LoVo (cell line): ENCODE measurements at places on chromosomes 7 and 10.

DNA sequence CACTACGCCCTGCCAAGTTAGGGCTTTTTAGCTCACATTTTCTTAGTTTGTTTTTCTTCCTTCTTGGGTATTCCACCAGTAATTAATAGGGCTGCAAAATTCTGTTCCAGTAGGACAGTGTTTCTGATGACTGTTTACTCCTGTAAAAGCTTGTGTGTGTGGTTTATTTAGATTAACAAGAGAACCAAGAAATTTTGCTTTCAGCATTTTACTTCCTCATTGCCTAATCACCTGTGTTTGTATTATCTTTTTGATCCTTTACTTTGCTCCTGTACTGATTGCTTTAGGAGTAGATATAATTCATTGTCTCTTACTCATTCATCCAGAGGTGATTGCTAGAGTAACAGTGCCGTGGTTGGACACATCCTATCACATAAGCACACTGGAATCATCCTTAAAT lies 27.7 kb downstream of the TDRD1 start:
- peak; percentile 44 for DNase-seq

DNA sequence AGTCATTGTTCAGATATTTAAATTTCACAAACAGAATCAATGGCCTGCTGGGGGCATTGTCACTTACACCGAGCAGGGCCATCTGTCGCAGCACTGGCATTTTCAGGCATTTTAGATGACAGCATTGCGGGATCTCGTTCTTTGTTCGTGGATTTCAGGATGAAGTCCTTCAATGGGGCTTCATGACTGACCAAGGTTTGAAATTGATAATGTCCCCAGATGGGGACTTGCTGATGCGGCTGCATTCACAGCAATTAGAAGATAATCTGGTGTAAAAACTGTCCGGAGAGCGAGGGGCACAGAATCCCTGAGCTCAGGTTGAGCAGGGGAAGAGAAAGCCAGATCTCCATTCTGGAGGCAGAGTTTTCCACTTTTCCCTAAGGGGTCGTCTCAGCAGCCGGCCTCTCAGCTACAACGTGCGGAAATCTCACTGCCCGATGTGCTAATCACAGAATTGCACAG lies 1.9 kb upstream of the C7orf33 start:
- no peak for DNase-seq

DNA sequence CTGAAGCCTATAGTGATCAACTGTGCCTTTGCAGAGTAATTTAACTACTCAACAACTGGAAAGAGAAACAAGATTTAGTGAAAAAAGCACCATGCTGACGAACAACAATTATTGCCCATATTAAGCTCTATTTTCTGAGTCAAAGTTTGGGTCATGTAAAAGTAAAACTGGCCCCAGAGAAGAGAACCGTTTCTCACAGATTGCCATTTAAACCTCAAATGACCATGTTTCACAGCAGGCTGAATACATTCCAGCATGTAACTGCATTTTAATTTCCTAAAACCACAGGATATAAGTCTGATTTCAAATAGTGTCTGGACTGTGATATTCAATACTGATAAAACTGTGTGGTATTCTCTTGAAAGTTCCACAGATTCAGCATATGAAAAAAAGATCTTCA lies 140.7 kb downstream of the ATE1 start:
- no peak for DNase-seq

- DNase-seq: no peak
Observed at GRCh38 chr10:71927159-71927558, 37.0 kb upstream of the CHST3 start.

GRCh38 chr7:100682228-100682741 lies 8.7 kb downstream of the GNB2 start:
- no peak for DNase-seq

GRCh38 chr7:151249034-151249731 lies 689 bp upstream of the SMARCD3 start:
- DNase-seq: no peak

GRCh38 chr7:85456254-85456653 lies 269.4 kb upstream of the SEMA3D start:
- DNase-seq: no peak

GRCh38 chr10:80155696-80156215 lies 23.2 kb downstream of the PLAC9 start:
- no peak for DNase-seq

GRCh38 chr7:139232904-139233303 lies 1.9 kb downstream of the UBN2 start:
- DNase-seq: peak; percentile 49

DNA sequence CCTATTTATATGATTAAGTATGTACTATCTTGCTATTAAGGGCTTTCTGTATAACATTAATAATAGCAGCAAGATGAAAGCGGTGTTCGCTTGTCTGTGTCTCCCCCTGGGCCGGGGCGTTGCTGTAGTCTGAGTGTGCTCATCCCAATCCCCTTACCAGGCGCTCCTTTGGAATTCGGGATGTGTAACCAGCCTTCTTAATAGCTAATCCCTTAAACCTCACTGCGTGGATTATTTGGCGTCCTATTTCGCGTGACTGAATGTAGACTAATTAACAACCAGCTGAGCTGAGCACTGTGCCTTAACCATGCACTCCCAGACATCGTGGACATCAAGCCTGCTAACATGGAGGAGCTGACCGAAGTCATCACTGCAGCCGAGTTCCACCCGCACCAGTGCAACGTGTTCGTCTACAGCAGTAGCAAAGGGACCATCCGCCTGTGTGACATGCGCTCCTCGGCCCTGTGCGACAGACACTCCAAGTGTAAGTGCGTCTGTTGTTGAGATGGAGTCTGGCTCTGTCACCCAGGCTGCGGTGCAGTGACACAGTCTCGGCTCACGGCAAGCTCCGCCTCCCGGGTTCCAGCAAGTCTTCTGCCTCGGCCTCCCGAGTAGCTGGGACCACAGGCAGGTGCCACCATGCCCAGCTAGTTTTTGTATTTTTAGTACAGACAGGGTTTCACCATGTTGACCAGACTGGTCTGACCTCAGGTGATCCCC lies 36.6 kb downstream of the BNIP3 start:
- no peak for DNase-seq

DNA sequence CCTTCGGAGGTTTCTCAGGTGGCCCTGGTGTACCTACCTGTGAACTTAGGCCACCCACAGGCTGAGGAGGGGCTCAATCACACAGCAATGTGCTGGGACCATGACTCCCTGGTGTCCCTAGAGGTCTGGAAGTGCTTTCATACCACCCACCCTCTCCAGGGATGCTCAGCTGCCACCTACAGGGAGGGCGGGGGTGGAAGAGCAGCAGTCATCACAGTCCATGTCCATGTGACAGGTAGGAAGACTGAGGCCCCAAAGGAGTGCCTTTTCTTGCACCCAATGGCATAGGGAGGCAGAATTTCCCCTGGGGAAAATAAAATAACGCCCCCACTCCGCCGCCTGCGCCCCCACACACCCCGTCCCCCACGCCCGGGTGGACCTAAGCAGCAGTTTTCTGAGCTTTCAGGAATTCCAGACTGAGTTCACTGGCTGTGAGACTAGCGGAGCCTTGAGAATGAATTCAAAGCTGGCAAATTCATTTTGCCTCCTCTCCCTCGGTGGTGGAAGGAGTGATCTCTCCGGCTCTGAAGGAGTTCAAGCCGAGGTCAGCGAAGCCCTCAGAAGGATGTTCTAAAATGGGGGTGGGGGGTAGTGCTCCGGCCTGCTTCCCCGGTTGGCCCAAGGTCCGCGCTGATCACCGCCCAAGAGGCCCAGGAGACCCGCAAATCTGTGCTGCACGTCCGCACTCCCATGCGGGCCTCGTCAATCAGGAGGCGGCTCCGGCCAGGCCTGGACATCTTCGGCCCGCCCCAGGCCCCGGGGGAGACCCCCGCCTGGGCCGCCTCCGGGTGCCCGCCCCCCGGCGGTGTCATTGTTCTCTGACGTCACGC lies 2.1 kb upstream of the ZMIZ1 start:
- DNase-seq: peak; percentile 46
